ENCODE measurements at places on chromosomes 12 and 14.

- DNase-seq, result no peak
These were observed 154.9 kb upstream of the CCND2 start for GRCh38 chr12:4118601-4119156.

- no peak for DNase-seq
These were observed 65.5 kb upstream of the PRKD1 start for GRCh38 chr14:29993143-29993542.

- DNase-seq, result no peak
These were observed 860.4 kb downstream of the VRK1 start for GRCh38 chr14:97657609-97658008.

DNA sequence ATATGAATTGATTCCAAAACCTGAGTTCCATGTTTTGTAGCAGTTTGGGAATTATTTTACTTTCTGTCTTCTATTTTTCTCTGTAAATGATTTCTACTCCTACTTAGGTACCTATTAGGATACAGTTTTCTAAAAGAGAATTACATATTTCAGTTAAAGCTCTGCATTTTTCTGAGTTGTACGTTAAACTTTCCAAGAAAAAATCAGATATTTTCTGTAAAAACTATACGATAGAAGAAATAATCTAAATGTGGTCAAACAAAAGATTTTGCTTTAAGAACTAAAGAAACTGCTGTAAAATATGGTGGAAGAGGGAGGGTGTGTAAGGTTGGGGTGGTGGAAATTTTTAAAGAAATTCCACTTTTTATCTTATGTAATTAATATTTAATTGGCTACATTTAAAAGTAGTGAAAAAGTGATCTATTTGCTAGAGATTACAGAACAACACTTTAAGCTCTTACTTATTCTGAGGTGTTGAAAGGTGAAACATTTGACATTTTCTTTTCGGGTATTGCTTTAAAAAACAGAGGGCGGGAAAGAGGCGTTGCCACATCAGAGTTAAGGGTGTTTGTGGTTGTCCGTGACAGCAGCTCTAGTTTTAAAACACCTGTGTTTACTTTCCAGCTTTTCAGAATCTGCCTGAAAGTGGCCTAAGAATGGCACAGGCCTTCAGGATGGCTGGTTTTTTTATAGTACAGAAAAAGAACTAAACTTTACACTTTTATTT is 187.3 kb downstream of the MIPOL1 start:
- no peak for DNase-seq

DNA sequence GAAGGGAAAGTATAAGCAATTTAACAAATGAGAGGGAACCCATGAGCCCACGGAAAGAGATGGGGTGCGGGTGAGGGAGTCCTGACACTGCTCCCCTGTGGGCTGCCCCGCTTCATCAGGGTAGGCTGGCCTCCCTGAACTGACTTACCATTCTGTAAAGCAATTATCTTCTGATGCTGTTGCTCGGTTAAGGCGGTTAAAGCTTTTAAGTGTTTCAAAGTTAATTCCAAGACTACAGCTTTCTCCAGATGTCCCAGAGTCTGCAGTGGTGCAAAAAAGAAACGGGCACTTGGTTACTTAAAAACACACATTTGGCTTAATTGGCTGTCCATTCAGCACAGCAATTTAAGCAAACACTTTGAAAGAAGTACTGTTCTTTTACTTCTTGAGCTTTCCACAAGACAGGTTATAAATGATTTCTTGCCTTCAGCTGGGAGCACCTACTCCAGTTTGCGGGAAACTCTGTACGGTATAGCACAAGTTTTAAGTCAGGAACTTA is 1.3 kb downstream of the BHLHE41 start:
- DNase-seq, result peak; percentile 33

- peak; percentile 31 for DNase-seq
These were observed 185.1 kb upstream of the VASH1 start for GRCh38 chr14:76576047-76576741.

- no peak for DNase-seq
These were observed 9.7 kb downstream of the PIK3C2G start for GRCh38 chr12:18270958-18271460.

GRCh38 chr12:11797317-11797913 is 147.9 kb downstream of the ETV6 start:
- peak; percentile 98 for DNase-seq

DNA sequence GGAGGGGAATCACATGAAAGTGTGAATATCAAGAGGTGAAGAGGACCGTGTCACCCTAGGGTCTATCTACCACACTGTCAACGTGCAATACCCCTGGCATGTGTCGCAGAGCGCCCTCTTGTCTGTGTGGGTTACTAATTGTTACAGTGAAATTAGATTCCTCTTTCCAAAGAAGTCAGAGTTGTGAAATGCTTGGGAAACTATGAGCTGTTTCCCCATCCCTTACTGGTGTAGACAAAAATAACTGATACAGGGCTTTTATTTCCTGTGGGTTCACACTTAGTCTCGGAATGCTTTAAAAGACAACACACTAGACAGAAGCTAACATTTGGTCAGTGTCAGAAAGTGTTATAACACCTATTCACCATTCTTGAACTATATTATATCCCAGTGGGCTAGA is 597.3 kb downstream of the NRXN3 start:
- no peak for DNase-seq

GRCh38 chr12:2260441-2260840 is 207.7 kb downstream of the CACNA1C start:
- no peak for DNase-seq

- DNase-seq, result peak; percentile 4
These were observed 21.0 kb upstream of the RNASE2 start for GRCh38 chr14:20934148-20934762.

DNA sequence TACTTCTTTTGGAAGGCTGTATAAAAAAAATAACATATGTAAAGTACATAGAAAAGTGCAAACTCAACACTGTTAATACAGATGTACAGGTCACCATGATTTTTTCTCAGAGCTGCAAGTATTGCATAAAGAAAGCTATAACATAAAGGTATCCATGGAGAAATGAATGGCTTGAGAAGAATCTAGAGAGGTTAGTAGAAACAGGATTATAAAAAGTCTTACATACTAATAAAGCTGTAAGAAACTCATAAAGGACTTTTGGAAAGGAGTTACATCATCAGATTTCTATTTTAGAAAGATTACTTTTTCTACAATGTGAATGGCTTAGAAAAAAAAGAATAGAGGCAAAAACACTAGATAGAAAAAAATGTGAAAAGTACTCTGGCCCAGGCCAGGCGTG is 46.4 kb downstream of the R3HDM2 start:
- no peak for DNase-seq

GRCh38 chr12:11833174-11833895 is 183.9 kb downstream of the ETV6 start:
- no peak for DNase-seq

- DNase-seq, result no peak
These were observed 38.3 kb downstream of the RPS6KA5 start for GRCh38 chr14:91021991-91022621.
